Fibroblast of lung (primary cell): ENCODE measurements at places on chromosomes 3 and 15. TPM values are rescaled to one million over a fixed set of nuclear protein-coding genes. Genes with fewer than 3 reads are reported as not detected.

CCR2 gene
- under 0.01 TPM in 1 of 2 replicates, not detected in the other for total RNA-seq

UBP1 gene
- total RNA-seq: 42.6 and 48.1 TPM in 2 replicates

TEX9 gene
- total RNA-seq: 3.3 and 4.5 TPM in 2 replicates

C3orf85 gene
- not detected in 2 replicates for total RNA-seq

EIF5A2 gene
- 14.6 and 14.7 TPM in 2 replicates for total RNA-seq

TMCO5A gene
- total RNA-seq: not detected in 2 replicates

ACTR8 gene
- total RNA-seq: 38.3 and 38.8 TPM in 2 replicates

KLHL6 gene
- not detected in 2 replicates for total RNA-seq

ILDR1 gene
- not detected in 2 replicates for total RNA-seq

SPINK8 gene
- total RNA-seq: not detected in 2 replicates

TF gene
- total RNA-seq: under 0.01 and 0.33 TPM in 2 replicates

CD200 gene
- total RNA-seq: 0.17 and 0.26 TPM in 2 replicates

FRMD4B gene
- 0.51 and 1.2 TPM in 2 replicates for total RNA-seq

GOLGA6L10 gene
- 0.26 and 0.99 TPM in 2 replicates for total RNA-seq

BFSP2 gene
- not detected in 2 replicates for total RNA-seq

PLIN1 gene
- 0.50 and 0.51 TPM in 2 replicates for total RNA-seq

CPN2 gene
- total RNA-seq: not detected in 2 replicates

SI gene
- not detected in 2 replicates for total RNA-seq

DPPA2 gene
- not detected in 2 replicates for total RNA-seq

GPR27 gene
- total RNA-seq: under 0.01 TPM in 1 of 2 replicates, not detected in the other

RAF1 gene
- 135 and 258 TPM in 2 replicates for total RNA-seq

CDCP1 gene
- total RNA-seq: 16.9 and 56.1 TPM in 2 replicates
